Activated CD4-positive, alpha-beta T cell treated with anti-CD3 and anti-CD28 coated beads for 24 hours (primary cell): ENCODE measurements at places on chromosomes 3 and 15.

GRCh38 chr15:71654042-71654719, 156.2 kb upstream of the NR2E3 start:
- DNase-seq: no peak

DNA sequence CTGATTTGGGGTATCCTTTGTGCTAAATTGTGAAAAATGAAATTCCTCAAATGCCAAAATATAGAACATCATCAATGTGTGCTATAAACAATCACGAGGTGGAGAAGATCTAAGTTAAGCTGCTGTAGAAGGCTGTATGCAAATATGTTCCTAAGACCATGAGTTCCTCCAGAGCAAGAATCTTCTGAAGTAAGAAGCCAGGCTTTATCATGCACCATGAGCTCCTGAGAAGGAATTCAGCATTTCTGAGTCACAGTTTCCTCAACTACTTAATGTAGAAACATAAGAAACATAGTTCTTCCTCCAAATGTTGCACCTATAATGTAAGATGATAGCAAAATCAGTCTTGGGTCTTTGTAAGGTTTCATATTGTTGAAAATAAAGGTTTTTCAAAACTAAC, 241.7 kb upstream of the MDFIC2 start:
- DNase-seq: no peak

GRCh38 chr3:14524311-14524711, 15.8 kb downstream of the GRIP2 start:
- no peak for DNase-seq

GRCh38 chr3:94609908-94610307, 547.0 kb downstream of the NSUN3 start:
- no peak for DNase-seq

DNA sequence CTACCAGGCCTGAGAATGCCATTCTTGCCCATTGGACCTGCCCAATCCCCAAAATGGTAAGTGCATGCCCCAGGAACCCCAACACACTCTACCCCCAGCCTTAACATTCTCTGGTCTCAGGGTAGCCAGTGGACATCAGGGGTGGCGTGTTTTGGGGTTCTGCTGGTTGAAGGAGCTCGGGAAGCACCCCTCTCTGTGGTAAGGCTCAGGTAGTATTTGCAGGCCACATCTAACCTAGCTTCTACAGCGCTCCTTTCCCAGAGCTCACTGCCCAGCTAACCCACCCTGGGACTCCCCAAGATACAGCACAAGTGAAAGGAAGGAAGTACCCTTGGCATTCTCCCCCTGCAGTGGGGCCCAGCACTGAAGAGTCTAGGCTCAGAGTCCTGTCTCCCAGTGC, 19.8 kb downstream of the NMNAT3 start:
- no peak for DNase-seq

GRCh38 chr3:12885583-12885930, 44.2 kb upstream of the RPL32 start:
- no peak for DNase-seq

GRCh38 chr3:54935869-54936268, 8.0 kb upstream of the LRTM1 start:
- DNase-seq: no peak

DNA sequence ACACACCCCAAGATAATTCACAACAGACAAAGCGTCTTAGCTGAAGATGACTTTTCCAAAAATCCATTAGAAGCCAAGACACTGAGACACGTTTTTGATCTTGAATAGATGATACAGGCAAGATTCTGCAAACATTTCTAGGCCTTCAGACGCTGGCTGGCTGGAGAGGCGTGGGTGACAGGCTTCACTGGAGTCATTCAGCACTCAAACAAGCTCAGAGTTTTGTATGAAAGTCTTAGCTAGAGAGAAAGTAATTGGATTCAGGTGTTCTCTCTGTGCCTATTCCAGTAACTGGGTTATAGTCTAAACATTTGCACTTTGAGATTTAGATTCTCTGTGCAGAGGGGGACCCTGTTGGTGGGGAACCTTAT, 147.7 kb upstream of the BHLHE40 start:
- DNase-seq: no peak

- DNase-seq: no peak
These were observed 41.8 kb downstream of the RAB8B start for GRCh38 chr15:63231206-63231605.

DNA sequence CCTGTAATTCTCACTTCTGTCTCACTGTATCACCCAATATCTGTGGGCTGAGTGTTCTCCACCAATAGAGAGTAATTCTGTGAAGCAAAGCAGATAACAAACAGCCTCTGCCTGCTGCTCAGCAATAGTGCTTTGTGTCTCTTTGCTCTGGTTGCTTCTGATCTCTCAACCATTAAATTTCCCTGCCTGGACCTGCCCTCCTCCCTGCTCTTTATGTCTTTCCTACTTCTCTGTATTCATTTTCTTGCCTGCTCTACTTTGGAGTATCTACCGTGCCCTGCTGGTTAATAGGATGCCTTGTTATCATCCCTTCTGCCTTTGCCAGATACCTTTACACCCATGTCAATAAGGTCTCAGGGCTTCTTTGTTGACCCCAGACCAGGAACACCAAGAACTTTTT, 102.9 kb upstream of the CGNL1 start:
- no peak for DNase-seq

- no peak for DNase-seq
These were observed 22.5 kb downstream of the PXK start for GRCh38 chr3:58355179-58355578.

- no peak for DNase-seq
These were observed 280.9 kb upstream of the KCNMB2 start for GRCh38 chr3:178255315-178255714.
